HAP-1 (cell line): ENCODE measurements at places on chromosomes 11 and 22.
A peak's percentile ranks its signal among the peaks of the same experiment; 100 is the strongest.

GRCh38 chr11:9574622-9575259, 1.3 kb downstream of the WEE1 start:
- DNase-seq, result peak; percentile 33

DNA sequence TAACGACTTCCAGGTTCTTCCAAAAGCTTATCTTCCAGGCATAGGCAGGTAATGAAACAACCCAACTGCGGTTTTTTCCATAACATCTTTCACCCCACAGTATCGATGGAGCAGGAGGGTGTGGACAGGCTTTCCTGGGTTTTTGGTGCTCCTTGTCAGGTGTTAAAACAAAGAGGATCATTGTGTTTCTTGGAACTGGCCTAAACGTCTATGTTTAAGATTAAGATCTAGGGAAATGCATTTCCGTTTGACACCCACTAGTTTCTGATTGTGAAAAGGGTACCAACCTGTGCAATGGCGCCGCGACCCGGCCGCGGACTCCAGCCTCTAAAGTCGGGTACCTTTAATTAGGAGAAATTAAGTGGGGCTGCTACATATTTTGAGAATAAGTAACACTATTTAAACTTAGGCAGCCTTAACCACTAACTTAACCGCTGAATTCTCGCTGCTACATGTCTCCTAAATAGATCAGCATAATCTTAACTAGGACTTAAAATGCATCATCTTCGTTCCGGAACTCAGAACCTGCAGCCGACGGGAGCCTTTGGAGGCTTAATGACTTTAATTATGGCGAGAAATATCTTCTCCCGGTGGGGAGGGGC, 31.5 kb downstream of the C22orf31 start:
- no peak for DNase-seq

- DNase-seq, result no peak
Observed at GRCh38 chr11:67450796-67451657, 1.5 kb downstream of the GPR152 start.

GRCh38 chr11:78791254-78791653, 216.6 kb upstream of the NARS2 start:
- no peak for DNase-seq

- no peak for DNase-seq
Observed at GRCh38 chr22:49811020-49811791, 16.5 kb downstream of the BRD1 start.

- DNase-seq, result no peak
Observed at GRCh38 chr11:69540118-69541000, 58.9 kb downstream of the LINC01488 start.

DNA sequence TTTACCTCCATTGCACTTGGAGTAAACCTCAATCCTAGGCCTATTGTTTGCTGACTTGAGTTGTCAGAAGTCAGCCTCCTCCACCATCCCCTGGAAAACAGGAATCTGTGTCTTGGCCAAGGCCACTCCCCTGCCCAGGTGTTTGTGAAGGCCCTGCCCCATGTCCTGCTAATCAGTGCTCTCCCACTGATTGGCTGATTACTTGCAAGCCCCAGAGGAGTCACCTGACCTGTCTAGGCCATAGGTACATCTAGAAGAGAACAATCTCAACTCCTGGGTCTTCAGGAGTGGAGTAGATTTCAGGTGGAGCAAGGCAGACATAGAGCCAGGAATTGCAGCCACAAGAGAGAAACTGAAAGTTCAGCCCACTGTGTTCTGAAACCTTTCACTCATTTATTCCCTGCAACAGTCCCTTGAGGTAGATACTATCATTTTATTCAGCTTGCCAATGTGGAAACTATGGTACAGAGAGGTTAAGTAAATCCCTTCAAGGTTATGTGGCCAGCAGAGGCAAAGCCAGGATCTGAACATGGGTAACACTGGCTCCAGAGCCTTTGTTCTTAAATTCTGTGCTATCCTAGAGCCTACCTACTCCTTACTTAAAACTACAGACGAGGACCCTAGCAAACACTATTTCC, 10.4 kb downstream of the OAF start:
- DNase-seq, result no peak

DNA sequence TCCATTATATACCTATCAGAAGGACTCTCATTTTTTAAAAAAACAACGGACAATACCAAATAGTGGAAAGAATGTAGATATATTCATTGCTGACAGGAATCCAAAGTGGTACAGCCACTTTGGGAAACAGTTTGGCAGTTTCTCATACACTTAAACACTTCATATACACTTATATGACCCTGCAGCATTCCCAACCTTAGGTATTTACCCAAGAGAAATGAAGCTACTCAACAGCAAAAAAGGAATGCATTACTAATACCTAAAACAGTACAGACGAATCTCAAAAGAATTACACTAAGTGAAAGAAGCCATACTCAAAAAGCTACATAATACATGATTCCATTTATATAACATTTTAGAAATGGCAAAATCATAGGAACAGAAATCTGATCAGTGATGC, 51.5 kb downstream of the RBFOX2 start:
- DNase-seq, result no peak

GRCh38 chr11:10725114-10725906, 25.7 kb upstream of the CTR9 start:
- no peak for DNase-seq

DNA sequence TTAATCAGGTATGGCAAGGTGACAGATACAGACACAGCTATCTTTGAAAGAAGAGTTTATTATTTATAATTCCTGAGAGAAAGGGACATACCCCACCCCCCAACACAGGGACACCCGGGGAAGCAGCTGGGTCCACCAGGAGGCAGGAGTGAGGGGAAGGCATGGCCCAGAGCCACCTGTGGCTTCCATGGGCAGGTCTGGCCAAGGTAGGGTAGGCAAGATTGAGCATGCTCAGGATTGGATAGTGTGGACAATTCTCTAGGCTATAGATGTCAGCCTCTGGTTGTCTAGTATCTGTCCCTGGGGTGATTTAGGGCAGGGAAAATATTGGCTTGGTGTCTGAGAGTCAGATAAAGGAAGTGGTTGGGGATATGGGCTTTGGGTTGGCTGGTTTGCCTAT, 27.5 kb upstream of the SMIM35 start:
- DNase-seq, result no peak

- peak; percentile 66 for DNase-seq
Observed at GRCh38 chr11:133134314-133135173, 397.8 kb downstream of the OPCML start.

- no peak for DNase-seq
Observed at GRCh38 chr11:31117038-31117437, 252.5 kb downstream of the DCDC1 start.

- DNase-seq, result no peak
Observed at GRCh38 chr22:31123292-31123602, 481 bp downstream of the INPP5J start.

DNA sequence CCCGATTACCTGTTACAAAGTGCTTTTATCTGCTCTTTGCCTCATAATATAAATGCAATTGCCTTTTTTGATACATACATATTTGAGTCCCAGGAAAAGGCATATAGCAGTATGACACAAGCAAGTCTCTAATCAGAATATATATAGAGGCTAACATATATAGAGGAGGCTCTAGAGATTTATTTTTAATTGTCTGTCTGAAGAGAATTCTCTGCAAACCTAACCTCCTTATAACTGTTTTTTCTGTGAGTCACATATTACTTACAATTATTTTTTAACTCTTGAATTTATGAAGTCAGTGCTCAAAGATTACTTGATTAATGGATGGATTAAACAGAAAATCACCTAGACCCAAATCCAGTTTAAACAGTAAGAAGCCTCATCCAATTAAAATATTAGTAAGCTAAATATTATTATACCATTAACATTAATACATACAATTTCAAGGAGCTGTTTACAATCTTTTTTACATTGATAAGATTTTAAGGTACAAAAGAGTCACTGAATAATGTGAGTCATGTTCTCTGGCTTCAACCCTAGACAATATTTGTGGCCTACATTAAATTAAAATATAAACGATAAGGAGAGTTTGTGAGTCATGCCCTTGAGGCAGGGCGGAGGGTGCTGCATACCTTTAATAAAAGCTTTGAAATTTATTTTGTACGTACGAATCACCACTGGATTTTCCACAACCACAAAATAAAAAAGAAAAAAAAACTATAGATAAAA, 19.2 kb upstream of the MMP13 start:
- DNase-seq, result no peak

DNA sequence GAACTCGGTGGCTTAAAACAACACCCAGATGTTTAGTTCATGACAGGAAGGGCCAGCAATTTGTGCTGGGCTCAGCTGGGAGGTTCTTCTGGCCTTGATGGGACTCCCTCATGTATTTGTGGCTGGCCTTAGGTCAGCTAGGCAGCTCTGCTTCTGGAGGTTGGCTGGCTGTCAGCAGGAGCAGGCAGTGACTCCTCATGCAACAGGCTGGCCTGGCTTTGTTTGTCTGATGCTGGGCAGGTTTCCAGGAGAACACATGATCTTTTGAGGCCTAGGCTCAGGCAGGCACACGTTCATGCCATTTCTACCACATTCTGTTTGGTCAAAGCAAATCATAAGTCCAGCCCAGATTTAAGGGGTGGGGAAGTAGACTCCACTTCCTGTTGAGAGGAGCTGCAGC, 571.2 kb downstream of the TBC1D22A start:
- DNase-seq, result no peak

GRCh38 chr22:40533712-40534378, 102.7 kb downstream of the MRTFA start:
- DNase-seq, result peak; percentile 65

DNA sequence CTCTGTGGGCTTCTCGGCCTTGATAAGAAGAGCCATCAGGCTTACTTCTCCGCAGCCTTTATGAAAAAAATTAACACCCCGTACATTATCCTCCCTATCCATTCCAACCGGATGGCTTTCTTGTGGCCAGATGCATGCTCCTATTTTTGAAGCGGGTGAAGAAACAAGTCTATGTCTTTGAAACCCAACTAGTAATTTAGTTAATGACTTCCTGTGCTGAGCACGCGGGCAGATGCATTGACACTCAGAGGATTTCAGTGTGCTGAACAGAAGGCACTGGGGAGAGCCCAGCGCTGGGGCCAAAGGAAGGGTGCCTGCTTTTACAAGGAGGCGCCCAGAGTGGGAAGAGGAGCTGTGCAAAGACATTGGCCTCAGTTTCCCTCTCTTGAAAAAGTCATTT, 53.3 kb downstream of the ARHGAP8 start:
- no peak for DNase-seq

DNA sequence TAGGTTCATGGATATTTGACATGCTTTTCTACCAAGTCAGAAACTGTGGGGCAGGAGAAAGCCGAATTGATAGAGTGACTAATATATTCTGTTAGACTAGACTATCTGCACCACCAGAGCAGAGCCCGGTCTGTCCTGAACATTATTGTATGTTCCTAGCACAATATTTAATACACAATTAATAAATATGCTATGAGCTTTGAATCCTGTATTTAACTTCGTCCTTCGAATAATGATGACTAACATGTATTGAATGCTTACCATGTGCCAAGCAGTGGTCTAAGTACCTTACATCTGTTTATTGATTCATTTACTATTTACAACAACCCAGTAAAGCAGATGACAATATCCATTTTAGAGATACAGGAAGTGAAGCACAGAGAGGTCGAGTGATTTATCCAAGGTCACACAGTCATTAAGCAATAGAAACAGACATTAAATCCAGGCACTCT, 44.8 kb upstream of the ANO3 start:
- no peak for DNase-seq

DNA sequence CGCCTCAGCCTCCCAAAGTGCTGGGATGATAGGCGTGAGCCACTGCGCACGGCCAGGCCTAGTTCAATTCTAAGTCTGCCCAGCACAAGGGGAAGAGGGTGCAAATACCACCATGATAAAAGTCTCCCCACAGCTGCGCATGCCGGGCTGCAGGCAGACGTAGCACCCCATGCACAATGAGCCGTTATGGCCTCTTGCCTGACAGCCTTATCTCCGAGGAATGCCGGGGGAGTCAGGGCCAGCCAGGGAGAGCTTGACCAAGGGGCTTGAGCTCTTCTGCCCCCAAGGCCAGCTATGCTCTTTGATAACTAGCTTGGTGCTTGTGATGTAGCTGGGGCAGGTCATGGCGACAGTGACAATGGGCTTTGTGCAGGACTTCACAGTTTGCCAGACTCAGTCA, 13.7 kb upstream of the SCUBE1 start:
- DNase-seq, result no peak

GRCh38 chr11:60482361-60482760, 10.2 kb upstream of the MS4A12 start:
- no peak for DNase-seq

DNA sequence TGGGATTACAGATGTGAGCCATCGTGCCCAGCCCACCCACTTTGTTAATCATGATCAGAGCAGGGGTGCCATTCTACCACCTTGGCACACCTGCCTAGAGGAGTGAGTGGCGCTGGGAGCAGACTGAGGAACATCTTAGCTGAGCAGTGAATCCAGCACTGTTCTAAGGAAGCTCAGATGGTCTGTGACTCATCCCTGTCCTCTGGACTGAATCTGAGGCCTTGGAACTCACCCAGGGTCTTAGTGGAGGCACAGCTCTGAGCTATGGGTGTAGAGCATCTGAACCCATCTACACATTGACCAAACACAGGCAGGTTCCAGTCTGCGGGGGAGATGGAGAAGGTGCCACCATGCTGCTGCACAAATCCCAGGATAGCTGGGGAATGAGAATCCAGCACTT, 14.9 kb downstream of the PGAP2 start:
- DNase-seq, result no peak

DNA sequence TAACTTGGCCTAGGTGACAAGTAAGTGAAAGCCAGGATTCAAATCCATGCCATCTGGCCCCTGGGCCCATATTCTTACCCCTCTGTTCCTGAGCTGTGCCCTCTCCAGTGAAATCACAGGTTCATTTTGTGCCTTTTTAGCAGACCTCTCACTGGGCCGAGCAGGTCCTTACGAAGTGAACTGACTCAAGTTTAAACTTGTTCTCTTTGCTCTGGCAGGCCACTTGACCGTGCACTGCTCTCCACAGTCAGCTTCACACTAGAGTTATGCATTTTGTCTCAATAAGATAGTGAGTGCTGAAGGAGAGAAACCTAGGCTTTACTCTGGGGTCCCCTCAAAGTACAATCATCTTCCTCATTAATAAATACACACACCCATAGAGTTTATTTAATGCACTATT, 40.7 kb downstream of the ARFGAP3 start:
- DNase-seq, result no peak

DNA sequence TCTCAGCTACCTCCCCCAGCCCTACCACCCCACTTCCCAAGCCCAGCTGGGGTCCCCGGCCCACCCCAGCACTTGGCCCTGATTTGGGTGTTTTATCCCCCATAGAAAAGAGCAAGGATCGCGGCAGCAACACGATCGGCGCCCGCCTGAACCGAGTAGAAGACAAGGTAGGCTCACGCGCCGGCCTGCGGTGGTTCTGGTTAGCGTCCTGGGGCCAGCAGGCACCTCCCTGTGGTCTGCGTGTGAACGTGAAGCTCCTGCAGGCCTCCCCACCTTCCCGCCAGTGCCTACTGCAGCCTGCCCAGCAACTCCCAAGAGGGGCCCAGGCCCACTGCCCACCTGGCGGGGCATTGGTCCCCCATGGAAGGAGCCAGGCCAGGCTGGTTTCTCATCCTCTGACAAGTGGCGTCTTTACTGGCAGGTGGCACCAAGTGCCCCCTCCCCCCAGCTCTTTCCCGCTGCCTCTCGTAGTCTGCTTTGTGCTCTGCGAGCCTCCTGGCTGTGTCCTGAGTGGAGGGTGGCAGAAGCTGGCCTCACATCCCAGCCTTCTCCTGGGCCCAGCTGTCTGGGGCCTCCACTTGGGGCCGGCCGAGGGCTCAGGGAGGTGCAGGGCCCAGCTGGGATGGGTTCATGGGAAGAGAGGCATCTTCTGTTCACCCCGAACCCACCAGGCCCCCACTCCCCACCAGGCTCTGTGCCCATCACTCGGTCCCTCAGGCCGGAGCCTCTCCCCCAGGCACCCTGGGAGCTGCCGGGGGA, 78.3 kb upstream of the KCNQ1OT1 start:
- DNase-seq, result peak; percentile 5

- DNase-seq, result no peak
Observed at GRCh38 chr11:48043991-48044512, 63.7 kb downstream of the PTPRJ start.
